GM12865 (cell line): ENCODE measurements at places on chromosomes 5 and 9.

- peak; percentile 82 for DNase-seq
Measured at GRCh38 chr9:132901858-132902831, 23.4 kb downstream of the SPACA9 start.

DNA sequence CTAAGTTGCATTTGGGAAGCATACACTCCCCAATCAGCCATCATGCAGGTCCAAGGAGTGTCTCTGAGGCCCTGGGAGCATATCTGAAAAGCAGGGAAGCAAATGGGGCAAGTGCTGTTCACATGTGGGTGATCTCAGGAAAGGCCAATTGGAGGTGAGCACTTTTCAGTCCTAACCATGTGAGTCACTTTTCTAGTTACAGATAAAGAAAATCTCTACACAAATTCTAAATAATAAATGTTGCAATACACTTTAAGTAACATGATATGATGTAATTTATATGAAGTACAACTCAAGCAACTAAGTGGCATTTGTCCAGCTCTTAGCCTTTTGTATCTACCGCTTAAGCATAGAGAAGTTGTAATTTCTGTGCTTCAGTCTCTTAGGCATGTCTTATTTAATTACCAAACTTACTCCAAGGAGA lies 18.4 kb downstream of the ADAMTS16 start:
- DNase-seq = no peak

DNA sequence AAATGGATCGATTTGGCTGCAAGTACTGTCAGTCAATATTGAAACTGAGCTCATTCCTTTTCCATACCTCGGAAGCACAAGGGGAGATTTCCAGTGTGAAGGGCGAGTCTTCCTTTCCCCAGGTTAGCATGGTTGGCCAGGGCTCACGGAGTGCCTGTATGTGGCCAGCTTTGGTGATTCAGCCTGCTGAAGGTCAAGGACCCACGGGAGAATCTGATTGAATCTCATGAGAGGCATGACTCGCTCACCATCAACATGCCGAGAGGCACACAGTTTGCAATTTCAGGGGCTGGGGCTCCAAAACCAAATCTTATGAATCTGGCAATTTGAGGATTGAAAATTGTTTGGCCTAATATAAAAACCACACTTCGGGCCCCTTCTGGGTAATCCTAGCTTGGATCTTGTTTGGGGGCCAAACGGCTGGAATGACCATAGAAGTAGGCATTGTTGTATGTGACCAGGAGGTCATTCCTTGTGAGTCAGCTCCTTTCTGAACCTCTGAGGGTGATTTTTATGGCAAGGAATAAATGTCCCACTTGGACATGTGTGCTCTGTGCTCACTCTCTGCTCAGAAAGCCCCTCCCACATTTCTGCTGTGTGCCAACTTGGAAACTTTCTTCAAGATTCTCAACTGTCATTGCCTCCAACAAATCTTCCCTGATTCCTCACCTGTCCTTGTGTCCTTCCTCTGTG lies 69.8 kb downstream of the DOCK2 start:
- DNase-seq = no peak

- DNase-seq = no peak
Measured at GRCh38 chr5:160419458-160420330, 813 bp upstream of the SLU7 start.

- peak; percentile 97 for DNase-seq
Measured at GRCh38 chr9:93064392-93065134, 6.1 kb downstream of the SUSD3 start.

GRCh38 chr5:2748861-2749513 lies 2.5 kb downstream of the IRX2 start:
- no peak for DNase-seq

DNA sequence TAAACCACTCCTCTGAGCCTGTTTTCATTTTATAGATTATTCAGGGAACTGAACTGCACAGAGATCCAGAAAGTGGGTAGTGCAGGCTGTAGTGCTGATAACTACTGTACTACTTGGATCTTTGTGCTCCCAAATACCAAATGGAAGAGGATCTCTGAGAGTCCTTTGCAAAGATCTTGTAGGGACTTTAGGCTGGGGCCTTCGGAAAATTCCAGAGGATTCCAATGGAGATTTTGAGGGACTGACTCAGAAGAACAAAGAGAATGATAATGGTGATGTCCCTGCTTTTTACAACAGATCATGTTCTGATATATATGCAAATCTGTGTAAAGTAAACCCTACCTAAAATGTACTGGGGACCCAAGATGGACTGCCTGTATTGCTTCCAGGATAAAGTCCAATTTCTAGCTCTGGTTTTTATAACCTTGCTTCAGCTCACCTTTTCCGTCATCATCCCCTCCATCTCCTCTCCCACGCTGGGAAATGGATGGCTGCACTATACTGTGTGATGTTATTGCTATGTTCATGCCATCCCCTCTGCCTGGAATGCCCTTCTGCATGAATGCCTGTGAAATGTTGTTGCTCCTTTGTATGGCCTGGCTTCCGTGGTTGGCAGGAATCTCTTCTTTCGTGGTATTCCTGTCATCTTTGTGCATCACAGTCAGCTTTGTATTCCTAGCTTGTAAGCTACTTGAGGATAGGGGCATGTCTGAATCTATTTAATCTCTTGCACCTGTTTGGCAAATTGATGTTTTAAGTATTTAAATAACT lies 9.7 kb upstream of the PSMD5 start:
- no peak for DNase-seq

GRCh38 chr5:6592601-6593000 lies 40.2 kb downstream of the NSUN2 start:
- no peak for DNase-seq

GRCh38 chr9:7979611-7980010 lies 180.0 kb upstream of the DMAC1 start:
- no peak for DNase-seq

- no peak for DNase-seq
Measured at GRCh38 chr9:16325966-16326365, 544.5 kb downstream of the BNC2 start.

DNA sequence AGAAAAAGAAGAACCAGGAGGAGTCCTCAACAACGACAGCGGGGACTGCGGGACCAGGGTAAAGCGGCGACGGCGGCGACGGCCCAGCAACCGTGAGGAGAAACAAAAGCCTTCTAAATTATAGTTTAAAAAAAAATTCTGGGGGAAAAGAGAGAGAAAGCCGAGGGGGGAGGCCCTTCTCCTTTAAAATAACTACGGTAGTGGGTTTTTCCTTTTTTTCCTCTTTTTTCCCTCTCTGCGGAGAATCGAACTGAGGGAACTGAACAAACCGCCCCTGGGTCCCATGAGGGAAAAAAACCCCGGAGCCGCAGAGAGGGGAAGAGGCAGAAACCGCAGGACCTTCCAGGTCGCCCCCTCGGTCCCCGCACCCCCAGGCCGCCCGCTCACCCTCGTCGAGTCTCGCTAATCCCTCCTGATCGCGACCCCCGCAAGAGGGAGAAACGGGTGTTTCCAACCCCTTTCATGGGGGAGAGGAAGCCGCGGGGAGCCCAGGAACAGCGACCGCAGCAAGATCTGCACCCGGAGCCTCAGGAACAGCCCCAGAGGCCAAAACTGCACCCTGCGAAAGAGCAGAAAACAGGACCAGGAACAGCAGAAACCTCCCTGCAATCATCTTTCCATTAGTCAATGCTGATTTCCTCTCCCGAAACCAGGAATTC lies 453 bp downstream of the CPEB4 start:
- no peak for DNase-seq

- DNase-seq = no peak
Measured at GRCh38 chr9:18141681-18142080, 332.3 kb upstream of the ADAMTSL1 start.

DNA sequence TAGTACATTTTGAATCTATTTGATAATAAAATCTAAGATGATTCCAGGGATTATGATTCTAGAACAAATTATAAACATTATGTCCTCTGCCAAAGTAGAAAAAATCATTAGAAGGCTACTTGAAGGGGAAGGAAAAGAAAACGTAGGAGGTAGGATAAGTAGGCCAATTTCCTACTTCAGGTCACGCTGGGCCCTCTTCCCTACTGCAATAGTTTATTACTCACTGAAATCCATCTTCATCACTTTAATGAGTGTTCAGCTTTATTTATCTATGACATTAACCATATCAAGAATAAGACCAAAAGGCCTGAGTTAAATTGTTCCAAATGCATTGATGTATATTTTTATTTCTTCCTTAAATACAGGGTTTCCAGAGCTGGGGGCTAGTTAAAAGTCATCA lies 21.6 kb downstream of the SLC28A3 start:
- no peak for DNase-seq

GRCh38 chr9:37508834-37509206 lies 23.1 kb downstream of the POLR1E start:
- no peak for DNase-seq

DNA sequence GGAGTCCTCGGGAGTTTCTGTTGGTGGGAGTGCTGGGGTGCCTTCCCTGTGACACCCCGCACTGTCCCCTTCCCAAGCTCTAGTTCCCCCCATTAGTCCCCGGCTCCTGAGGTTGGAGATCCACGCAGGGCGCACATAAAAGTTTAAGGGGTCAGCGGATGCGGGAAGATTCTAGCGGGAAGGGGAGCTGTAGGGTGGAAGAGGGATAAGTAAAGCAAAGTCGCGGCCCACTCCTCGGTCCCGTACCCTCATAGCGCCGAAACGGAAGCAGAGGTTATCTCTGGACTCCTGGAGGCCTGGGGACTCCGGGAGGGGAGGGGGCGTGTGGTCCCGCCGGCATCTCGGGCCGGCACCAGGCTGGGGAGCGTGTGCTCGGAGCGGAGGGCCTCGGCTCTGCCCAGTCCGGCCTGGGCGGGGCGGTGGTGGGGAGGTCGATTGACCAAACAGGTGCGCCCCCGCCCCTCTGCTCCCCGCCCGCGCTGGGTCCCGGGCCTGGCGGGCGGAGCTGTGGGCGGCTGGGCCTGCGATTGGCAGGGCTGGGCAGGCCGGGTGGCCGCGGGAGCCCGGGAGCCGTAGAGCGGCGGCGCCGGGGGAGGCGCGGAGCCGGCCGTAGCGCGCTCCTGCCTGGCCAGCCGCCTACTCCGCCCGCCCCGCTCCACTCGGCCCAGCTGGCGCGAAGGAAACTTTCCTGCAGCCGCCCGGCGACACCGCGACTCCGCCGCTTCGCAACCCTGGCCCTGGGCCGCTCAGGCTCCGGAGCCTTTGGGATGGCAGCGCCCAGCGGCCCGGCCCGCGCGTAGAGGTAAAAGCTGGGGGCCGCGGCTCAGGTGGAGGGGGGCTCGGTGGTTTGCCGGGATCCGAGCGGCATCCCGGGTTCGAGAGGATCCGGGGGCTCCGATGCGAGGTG lies 52.2 kb upstream of the DAB2IP start:
- no peak for DNase-seq

- DNase-seq = no peak
Measured at GRCh38 chr9:114021578-114021977, 56.5 kb downstream of the AMBP start.

DNA sequence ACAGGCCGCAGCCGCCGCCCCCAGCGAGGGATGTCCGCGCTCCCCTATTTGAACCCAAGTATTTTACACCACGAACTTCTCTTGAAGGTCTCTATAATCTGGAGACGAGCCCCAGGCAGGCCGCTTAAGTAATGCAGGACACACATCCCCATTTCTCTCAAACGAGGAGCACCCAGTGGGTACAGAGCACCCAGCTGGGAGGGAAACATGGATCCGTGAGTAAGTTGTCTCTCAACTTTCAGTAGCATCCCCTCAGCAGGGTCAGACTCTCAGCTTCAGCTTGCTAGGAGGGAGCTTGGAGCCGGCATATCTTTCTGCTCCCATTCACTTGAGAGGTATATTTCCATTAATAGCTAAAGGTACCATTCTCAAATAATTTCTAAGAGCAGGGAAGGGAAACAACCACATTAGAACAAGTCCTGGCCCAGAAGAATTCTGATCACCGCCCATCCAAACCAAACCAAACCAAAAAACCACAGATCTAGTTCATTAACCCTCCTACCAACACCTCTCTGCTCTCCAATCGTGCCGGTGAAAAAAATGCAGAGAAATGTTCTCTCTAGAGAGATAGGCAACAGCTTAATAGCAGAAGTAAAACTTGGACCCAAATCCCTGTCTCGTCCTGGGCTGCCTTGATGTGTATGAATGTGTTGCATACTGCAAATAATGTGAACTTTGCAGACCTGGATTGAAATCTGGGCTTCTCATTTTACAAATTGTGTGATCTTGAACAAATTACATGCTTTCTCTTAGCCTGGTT lies 910 bp downstream of the TDRD7 start:
- peak; percentile 28 for DNase-seq

- DNase-seq = no peak
Measured at GRCh38 chr9:80632041-80632440, 1057.3 kb downstream of the TLE1 start.

DNA sequence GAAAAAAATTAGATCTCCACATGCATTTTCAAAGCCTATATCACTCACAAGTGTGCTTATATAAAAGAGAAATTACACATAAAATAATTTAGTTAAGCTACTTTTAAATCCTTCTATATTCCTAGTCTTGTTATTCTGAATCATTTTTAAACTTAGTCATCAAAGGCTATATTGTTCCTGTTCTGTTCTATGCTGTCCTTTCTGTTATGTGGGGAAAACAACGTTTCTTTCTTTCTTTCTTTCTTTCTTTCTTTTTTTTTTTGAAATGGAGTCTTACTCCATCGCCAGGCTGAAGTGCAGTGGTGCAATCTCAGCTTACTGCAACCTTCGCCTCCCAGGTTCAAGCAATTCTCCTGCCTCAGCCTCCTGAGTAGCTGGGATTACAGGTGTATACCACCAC lies 389.2 kb upstream of the FTMT start:
- no peak for DNase-seq

- no peak for DNase-seq
Measured at GRCh38 chr9:91775708-91776028, 174.4 kb downstream of the ROR2 start.

DNA sequence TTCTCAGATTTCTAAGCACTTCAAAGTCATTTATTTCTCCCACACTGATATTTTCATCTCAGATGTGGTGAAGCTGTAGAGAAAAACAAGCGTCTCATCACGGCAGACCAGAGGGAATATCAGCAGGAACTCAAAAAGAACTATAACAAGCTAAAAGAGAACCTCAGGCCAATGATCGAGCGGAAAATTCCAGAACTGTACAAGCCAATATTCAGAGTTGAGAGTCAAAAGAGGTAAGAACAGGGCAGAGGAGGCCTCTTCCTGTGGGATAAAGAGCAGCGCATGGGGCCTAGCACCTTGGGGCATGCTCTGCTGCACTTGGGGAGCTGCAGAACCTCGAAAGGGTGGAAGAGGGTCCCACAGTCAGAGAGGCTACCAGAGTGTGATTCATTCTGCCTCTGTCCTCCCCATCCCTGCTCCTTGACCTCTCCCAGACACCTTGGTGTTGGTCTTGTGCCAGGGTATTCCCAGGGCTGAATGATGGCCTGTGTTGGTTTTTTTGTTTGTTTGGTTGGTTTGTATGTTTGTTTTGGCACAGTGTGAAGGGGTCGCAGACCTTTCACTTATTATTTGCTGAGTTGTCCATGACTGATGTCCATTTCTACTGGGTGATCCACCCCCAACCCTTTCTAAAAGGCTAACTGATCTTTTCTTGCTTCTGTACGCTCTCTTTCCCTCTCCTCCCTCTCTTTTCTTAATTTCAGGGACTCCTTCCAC lies 248.9 kb downstream of the DOCK8 start:
- DNase-seq = no peak

- peak; percentile 65 for DNase-seq
Measured at GRCh38 chr5:74196233-74196632, 444.3 kb downstream of the ENC1 start.
